ENCODE measurements at places on chromosomes 16 and 17. TPM values are rescaled to one million over a fixed set of nuclear protein-coding genes. Genes with fewer than 3 reads are reported as not detected.
A peak's percentile ranks its signal among the peaks of the same experiment; 100 is the strongest.

DNA sequence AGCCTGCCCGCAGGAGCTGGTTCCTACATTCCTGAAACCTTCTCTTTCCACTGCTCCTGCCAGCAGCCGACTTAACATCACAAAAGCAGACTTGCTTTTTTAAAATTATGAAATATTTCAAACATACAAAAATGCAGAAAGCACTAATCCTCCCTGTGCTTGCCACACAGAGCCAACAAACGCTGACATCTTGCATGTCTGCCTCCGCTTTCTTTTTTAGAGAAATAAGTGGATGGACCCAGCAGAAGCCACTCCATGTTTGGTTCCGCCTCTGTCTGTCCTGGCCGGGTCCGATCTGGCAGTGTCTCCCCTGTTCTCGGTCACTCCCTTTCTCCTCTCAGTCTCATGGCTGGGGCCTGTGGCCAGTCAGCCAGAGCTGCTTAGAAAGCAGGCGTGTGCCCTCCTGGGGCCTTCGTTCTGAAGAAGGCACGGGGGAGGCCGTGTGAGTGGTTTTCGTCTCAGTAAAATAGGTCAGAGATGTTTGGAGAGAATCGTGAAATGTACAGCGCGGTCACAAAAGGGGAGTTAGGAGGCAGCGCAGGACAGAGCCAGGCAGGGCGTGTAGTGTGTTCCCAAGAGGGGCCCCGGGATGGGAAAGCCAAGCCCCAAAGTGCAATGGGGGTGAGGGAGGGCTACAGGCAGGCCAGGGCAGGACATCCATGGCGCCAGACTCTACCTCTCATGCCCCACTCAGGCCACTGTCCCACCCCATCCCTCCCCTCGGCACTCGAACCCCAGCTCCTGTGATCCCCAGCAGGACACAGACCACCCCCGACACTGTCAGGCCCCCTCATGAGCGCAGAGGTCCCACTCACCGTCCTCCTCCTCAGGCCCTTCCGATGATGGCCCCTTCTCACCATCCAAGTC, 23.2 kb downstream of the MXRA7 start:
- no peaks in the 10 kb centered on the region for H3K36me3 ChIP-seq
- no peak overlapping the region for H3K4me3 ChIP-seq
- H3K4me1 ChIP-seq, result no peaks in the 10 kb centered on the region
- H3K27me3 ChIP-seq, result no peaks in the 10 kb centered on the region
- no peak for DNase-seq

DNA sequence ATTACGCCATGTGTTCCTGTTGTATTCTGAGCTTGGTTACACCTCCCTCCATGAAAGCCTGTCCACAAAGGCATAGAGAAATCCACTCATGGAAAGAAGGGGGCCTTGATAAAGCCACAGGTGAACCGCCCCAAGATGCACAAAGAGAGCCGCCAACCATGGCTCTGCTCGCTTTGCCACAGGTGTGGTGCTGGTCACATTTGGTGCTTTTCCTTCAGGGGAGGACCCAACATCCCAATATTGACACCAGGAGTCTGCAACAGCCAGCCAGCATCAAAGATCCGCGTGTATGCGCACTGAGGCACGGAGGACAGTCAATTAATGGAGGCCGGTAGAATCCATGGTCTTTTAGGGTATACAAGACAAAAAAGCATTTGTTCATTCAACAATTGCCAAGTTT, 7.3 kb downstream of the ABCA3 start:
- H3K4me1 ChIP-seq, result peaks cover 9% of the 10 kb centered on the region
- H3K27me3 ChIP-seq, result peaks cover 17% of the 10 kb centered on the region
- H3K4me3 ChIP-seq, result no peak overlapping the region

GRCh38 chr17:57570724-57571344, 174.3 kb downstream of the CCDC182 start:
- H3K27me3 ChIP-seq, result no peaks in the 10 kb centered on the region
- no peak overlapping the region for H3K4me3 ChIP-seq
- H3K4me1 ChIP-seq, result peaks cover 2% of the 10 kb centered on the region
- H3K36me3 ChIP-seq, result no peaks in the 10 kb centered on the region

- H3K4me1 ChIP-seq, result no peaks in the 10 kb centered on the region
Measured at GRCh38 chr16:19753815-19754643, 36.0 kb downstream of the IQCK start.

GRCh38 chr16:23365602-23366240, 63.6 kb downstream of the SCNN1B start:
- H3K4me1 ChIP-seq, result peaks cover 8% of the 10 kb centered on the region
- H3K27me3 ChIP-seq, result peaks cover 4% of the 10 kb centered on the region
- H3K36me3 ChIP-seq, result no peaks in the 10 kb centered on the region
- no peak overlapping the region for H3K27ac ChIP-seq

DNA sequence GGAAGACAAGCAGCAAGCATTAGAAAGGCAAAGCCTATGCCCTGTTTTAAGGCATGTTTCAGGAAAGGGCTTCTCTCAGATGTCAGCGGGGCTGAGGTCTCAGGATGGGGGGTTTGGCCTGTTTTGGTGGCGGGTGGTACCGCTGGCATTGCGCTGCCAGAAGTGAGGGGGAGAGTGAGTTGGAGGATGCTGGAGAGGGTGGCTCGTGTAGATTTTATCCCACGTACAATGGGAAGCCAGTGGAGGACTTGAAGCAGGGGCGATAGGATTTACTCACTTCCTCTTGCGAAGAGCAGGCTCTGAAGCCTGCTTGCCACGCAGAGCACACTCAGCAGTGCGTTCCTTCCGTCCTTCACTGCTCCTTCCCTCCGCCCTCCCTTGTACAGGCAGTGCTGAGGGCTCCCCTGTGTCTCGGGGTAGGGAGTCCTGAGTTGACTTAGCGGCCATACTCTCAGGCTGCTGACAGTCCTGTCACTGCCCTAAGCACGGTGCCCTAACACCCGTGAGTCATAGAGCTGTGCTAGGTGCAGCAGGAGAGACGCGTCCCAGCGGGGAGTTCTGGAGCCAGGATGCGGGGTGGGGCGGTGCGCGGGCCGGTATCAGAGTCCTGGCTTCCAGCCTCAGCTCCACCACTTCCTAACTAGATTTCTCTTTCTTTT, 113.1 kb downstream of the SNX29 start:
- peak overlapping the region; percentile 90 for H3K27ac ChIP-seq
- H3K27me3 ChIP-seq, result no peaks in the 10 kb centered on the region
- DNase-seq, result peak; percentile 53
- peaks cover 19% of the 10 kb centered on the region for H3K4me1 ChIP-seq

TLCD3B gene
- total RNA-seq, result 3.9 TPM

ABCC11 gene
- 0.09 TPM for total RNA-seq

BAHCC1 gene
- 1.0 TPM for total RNA-seq

Measured in activated naive CD8-positive, alpha-beta T cell treated with anti-CD3 and anti-CD28 coated beads, Interleukin-2, amount 10 ng/mL, durations not matched to agents 7 days and 5 days (primary cell).